NCI-H524 (cell line): ENCODE measurements at places on chromosomes 2 and 18.

- peak; percentile 90 for DNase-seq
These were observed at the start of gene GALNT13 for GRCh38 chr2:153871231-153872221. Gene GALNT13 (plus strand): TSS chr2:153871922.

DNA sequence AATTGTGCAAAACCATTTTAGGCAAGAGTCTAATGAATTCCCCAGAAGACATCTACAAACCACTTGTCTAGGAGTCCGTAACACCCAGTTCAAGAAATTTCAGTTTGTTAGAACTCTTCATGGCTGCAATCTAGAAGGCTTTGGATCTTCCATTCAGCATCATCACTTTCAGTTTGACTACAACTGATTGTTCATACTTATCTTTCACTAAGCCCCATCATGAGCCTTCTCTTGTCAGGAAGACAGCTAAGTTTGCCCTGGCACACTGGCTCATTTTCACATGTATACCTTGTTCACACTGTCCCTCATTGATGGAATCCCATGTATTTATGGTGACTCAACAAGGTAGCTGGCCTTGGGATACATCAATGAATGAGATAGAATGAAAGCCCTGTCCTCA, 898.4 kb upstream of the CELF4 start:
- DNase-seq, result no peak

- DNase-seq, result no peak
These were observed 8.5 kb downstream of the CIB4 start for GRCh38 chr2:26632624-26633185.

DNA sequence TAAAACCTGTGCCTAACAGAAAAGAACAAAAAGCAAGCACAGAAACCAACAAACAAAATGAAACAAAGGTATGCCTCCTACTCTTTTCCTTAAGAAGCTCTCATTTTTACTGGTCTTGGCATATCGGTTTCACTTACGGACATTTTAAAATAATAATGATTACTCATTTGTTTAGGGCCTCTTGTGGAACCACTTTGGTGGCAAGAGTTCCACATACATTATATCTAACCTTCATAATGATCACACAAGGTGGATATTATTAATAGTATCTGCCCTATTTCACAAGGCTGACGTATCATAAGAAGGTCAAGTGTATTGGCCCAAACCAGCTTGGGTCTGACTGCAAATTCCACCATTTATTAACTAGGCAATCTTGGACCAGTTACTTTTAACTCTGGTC, 304.7 kb downstream of the TCF4 start:
- DNase-seq, result no peak

- no peak for DNase-seq
These were observed 10.1 kb upstream of the CCBE1 start for GRCh38 chr18:59707306-59707705.

DNA sequence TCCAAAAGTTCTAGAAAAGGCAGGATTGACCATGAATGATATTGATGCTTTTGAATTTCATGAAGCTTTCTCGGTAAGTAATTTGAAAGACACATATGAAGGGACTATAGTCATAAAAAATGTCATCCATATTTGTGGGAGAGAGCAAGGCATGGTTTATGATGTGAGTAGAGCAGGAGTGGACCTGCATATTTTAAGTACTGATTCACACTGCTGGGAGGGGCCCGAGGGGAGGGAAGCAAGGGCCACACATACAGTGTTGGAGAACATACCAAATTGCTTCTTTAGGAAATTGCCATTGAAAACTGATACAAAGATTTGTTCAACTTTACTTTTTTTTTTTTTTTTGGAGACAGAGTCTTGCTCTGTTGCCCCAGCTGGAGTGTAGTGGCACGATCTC, 39.4 kb downstream of the HADHB start:
- no peak for DNase-seq

DNA sequence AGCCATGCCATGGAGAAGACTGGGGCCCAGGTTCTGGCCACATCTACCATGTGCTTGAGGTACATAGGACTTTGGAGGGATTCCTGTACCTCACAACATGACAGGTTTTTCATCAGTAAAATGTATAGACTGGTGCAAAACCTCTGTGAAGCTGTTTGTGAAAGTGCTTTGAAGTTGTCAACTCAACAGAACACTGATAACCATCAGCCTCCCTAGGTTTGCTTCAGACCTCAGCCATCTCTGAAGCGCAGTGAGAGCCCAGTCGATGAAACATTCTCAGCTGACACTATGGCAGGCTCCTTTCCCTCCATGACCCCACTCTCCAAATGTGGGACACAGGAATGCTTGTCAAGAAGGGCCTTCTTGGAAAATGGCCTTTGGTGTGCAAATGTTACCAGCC, 38.6 kb downstream of the STK25 start:
- no peak for DNase-seq

- no peak for DNase-seq
These were observed 225.9 kb downstream of the MGAT5 start for GRCh38 chr2:134479696-134480330.

DNA sequence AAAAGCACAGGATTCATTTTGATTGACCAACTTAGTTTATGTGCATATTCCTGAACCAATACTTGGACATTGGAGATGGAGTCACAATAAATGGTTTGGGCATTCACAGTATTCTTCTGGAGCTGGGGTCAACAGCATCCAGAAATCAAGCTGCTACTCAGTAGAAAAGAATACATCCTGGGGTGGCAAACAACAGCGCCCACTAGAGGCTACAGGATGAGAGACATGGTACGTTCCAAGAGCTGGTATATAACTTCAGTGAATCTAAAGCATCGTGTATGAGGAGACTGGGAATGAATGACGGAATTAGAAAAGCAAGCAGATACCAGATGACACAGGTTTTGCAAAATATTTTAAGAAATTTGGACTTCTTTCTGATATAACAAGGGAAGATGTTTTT, 142.9 kb upstream of the FIGN start:
- DNase-seq, result no peak

DNA sequence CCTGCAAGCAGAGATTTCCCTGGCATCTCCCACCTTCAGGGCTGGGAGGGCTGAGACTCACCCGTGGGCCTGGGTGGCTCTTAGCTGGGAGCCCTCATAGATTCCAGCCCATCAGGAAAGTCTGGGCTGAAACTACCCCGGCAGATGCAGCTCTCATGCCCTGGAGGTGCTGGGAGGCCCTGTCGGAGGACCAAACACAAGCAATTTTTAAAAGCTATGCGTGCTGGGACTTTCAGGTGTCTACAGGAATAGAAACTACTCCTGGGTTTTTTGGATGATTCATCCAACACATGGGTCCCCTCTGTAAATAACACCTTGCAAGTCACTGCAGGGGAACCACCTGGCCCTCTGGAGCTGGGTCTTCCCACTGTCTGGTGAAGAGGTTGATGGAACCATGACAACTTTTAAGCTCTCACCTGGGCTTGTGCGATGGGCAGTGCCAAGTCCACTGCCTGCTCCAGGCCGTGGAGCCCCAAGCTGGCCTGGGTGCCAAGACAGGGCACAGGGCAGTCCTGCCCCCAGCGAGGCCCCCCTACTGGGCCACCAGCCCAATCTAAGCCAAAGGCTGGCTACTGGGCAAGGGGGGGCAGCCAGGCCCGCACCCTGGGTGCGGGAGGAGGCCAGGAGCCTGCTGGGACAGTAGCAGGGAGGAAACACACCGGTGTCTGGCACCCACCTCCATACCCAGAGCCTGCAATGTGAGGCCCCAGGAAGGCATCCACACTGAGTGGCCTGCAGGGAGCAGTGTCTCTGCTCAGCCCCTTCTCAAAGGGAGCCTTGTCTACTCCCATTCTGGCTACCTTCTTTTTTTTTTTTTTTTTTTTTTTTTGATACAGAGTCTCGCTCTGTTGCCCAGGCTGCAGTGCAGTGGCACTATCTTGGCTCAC, 1.1 kb upstream of the GPR55 start:
- no peak for DNase-seq

GRCh38 chr2:226080334-226080733, 680.8 kb downstream of the NYAP2 start:
- no peak for DNase-seq

GRCh38 chr2:68516051-68516955, 48.9 kb downstream of the APLF start:
- DNase-seq, result no peak

DNA sequence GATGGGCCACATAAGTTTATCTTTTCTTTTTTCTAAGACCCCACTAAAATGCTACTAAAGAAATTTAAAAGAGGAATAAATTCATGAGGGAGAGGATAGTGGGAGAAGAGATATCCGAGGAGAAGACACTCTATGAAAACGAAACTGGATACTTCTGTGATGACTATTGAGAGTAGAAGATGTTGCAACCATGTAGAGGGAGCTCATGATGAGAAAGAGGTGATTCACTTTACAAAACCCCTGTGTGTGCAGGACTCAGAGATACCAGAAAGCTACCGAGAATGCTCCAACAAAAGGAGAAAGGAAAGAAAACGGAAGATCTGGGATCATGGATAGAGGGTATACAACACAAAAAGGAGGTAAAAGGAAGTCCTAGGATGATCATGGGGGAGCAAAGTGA, 34.9 kb downstream of the SLC38A11 start:
- no peak for DNase-seq

GRCh38 chr2:32250290-32250689, 14.4 kb downstream of the NLRC4 start:
- DNase-seq, result no peak

DNA sequence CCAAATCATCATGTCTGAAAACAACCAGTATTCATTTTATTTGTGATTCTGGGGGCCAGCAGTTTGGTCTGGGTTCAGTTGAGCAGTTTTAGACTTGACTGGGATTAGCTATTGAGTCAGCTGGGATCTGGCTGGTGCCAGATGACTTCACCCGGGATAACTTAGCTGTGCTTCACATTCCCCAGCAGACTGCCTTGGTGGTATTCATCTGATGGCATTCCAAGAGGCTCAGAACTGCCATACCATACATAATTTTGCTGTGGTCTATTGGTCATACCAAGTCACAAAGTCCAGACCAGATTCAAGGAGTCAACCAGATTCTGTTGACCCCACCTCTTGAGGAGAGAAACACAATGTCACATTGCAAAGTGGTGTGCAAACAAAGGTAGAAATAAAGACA, 7.8 kb upstream of the FSHR start:
- no peak for DNase-seq

GRCh38 chr2:182642328-182642727, 73.7 kb upstream of the DNAJC10 start:
- peak; percentile 78 for DNase-seq

- no peak for DNase-seq
These were observed 21.8 kb downstream of the ATAD2B start for GRCh38 chr2:23905155-23905554.

GRCh38 chr2:25215948-25216679, 47.7 kb upstream of the POMC start:
- no peak for DNase-seq

GRCh38 chr2:227908266-227909054, 37.0 kb downstream of the DAW1 start:
- no peak for DNase-seq

DNA sequence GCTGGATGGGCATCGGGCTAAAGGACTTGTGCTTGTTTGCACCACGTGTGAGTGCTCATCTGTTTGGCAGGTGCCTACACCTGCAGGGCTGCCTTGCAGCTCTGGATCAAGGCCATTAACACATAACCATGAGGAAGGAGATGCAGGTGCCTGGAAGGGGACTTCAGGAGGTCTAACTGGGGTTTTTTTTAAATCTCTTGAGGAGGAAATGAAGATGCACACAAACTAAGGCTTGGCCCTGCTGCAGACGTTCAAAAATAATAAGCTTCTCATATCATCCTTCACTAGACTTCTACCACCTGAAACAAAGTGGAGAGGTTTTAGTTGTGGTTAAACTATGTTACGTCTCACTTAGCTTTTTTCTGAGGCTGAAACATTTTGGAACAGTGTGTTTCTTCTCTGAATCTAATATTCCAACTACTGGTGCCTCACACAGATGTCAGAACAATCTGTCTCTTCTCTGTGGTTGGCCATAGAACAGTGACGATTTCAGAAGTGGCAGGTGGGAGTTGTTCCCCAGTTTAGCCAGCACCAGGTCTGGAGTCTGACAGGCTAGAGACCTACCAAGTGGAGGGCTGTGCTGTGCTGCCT, 36.5 kb downstream of the BCL2L11 start:
- DNase-seq, result no peak

DNA sequence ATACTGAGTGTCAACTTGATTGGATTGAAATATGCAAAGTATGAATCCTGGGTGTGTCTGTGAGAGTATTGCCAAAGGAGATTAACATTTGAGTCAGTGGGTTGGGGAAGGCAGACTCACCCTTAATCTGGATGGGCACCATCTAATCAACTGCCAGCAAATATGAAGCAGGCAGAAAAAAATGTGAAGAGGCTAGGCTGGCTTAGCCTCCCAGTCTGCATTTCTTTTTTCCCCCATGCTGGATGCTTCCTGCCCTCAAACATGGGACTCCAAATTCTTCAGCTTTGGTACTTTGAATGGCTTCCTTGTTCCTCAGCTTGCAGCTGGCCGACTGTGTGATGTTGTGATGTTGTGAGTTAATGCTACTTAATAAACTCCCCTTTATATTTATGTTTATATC, 577.4 kb downstream of the CPS1 start:
- no peak for DNase-seq

- no peak for DNase-seq
These were observed 216.7 kb downstream of the CDH20 start for GRCh38 chr18:61549889-61550288.

- no peak for DNase-seq
These were observed 413.6 kb downstream of the THSD7B start for GRCh38 chr2:137178951-137179377.

DNA sequence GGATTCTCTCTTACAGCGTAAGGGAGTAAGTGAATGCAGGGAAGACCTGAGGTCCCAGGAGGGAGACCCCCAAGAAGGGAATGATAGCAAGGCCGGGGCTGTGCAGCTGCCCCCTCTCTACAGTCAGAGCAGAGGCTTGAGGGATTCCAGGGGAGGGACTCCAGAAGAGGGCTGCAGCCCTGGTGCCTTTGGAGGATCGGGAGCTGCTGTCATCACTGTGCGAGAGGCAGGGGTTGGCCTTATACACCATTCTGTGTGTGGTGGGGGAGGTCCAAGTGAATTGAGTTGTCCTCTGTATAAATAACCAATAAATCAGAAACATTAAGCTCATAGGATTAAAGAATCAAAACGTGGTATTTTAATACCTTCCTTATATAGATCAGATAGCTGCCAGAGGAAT, 114.9 kb downstream of the GLI2 start:
- DNase-seq, result no peak
